ENCODE measurements at places on chromosomes 4 and X.

- DNase-seq, result peak; percentile 27
These were observed 186.5 kb downstream of the BANK1 start for GRCh38 chr4:101977076-101977475.

- no peak for DNase-seq
These were observed 179.4 kb upstream of the PACRGL start for GRCh38 chr4:20520901-20521300.

GRCh38 chr4:17313194-17313593 is 198.7 kb downstream of the QDPR start:
- no peak for DNase-seq

GRCh38 chrX:147779173-147779572 is 132.5 kb upstream of the FMR1 start:
- DNase-seq, result no peak

DNA sequence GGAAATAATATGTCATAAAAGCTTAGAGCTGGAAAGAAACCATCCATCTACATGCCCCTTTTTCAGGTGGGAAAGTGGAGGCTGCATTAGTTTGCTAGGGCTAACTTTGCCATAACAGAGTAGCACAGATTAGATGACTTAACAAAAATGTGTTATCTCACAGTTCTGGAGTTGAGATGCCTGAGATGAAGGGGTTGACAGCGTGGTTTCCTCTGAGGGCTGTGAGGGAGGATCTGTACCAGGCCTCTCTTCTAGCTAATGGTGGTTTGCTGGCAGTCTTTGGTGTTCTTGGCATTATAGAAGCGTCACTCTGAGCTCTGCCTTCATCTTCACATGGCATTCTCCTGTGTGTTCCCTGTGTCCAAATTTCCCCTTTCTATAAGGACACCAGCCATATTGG is 2.4 kb downstream of the CHRNA9 start:
- no peak for DNase-seq

DNA sequence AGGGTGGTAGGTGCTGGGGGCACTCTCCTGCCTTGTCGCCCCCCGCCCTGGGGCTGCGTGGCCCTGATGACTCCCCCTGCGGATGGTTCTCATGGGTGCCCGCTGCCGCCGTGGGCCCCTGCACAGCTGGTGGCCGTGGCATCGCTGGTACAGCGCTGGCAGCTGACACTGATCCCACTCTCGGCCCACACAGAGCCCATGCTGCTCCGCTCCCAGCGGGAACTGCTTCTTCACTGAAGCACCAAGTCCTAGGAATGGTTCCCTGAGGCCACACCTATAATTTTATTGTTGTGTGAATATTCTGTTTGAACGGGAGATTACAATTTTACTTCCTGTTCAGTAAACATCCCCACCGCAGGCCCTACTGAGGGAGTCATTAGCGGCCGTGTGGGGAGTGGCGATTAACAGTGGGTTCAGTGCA is 138.6 kb upstream of the NKX1-1 start:
- no peak for DNase-seq

DNA sequence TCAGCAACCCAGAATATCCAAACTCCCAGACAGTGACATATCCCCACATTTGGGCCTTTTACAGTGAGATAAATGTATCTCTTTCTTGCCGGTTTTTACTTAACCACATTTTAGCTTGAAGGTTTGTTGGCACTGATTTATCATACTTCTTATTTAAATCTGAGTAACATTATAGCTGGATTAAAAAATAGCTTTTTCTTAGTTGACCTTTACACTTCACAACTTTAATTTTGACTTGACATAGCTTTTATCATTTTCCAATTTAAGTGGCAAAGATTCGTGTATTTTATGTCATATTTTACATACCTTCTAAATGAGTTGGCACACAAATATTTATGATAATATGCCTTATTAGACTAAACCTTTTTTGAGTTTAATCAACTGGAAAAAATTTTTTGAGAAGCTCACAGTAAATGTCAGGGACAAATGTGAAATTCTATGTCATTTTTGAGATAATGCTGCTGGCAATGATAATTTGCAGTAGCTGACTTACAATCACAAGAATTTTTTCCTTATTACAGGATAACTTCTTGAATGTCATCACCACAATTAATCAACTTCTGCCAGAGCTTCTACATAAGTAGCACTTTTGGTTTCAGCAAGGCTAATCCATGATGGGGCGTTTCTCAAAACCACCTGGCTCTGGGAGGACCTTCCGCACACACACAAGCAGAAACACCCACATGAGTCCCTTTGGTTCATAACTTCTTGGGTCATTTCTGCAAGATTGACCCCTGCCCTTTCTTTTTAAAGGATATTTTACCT is 80.3 kb downstream of the SYTL5 start:
- DNase-seq, result no peak

DNA sequence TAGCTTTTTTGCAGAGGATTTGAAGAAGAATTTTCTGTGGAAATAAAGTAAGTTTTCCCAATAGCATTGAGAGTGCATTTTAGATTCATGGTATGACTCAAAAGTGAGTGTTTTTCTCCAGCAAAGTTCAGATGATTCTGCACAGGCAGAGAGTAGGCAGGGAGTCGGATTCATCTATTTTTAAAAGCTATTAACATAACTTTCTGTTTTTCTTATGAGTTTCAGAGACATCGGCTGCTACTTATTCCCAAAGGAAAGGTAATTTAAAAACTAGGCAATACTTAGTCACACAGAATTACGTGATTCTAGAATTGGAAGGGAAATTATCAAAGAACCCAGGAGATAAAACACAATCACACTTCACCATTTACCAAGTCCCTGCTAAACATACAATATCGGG is 4.4 kb downstream of the CCDC110 start:
- DNase-seq, result no peak

GRCh38 chr4:31362756-31363155 is 642.6 kb downstream of the PCDH7 start:
- DNase-seq, result no peak

- no peak for DNase-seq
These were observed 37.7 kb upstream of the OCIAD2 start for GRCh38 chr4:48944252-48944651.

- no peak for DNase-seq
These were observed 128.5 kb upstream of the GRID2 start for GRCh38 chr4:92175250-92175649.

DNA sequence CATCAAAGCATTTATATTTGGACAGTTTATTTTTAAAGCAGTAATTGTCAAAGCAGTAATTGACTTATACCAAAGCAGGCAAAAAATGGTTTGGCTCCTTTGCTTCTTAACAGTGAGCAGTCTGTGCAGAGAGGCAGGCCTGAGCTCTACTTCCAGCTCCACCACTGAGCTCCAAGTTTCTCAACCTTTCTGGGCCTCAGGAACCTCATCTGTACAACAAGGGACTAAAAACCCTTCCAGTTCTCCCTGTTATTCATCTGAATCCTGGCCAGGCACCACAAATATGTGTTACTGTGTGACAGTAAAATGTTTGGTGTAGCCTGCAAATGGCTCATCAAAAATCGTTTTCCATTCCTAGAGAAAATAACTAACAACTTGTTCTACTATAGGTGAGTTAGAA is 88.7 kb upstream of the TTC29 start:
- DNase-seq, result no peak

DNA sequence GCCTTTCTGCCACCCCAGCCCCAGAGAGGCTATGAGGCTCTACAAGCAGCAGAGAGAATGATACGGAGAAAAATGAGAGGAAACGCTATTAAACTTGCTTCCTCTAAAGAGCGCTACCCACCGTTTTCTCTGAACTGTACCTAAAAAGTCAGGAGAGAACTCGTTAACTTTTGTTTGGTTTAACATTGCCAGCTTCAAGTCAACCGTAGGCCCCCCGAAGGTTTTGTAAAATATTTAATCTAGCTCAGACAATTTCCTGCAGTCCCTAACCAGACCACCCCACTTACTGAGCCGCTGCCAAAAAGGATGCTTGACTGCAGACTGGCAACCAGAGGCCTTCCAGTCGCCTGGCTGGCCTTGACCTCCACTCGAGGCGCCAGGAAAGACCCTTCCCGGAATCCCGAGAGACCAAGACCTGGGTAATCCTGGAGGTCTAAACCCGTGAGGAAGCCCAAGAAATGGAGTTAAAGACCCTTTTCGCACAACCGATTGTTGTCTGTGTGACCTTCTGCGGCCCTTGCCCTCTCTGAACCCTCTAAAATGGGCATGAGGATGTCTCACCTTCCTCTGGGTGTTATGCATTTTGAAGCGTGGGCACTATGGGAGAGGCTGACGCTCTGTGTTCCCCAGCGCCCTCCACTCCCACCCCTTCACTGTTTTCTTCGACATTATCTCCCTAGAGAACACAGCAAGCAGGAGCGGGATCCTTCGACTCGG is 86.3 kb downstream of the BCOR start:
- no peak for DNase-seq

- no peak for DNase-seq
These were observed 593 bp downstream of the NPY1R start for GRCh38 chr4:163331629-163332376.

DNA sequence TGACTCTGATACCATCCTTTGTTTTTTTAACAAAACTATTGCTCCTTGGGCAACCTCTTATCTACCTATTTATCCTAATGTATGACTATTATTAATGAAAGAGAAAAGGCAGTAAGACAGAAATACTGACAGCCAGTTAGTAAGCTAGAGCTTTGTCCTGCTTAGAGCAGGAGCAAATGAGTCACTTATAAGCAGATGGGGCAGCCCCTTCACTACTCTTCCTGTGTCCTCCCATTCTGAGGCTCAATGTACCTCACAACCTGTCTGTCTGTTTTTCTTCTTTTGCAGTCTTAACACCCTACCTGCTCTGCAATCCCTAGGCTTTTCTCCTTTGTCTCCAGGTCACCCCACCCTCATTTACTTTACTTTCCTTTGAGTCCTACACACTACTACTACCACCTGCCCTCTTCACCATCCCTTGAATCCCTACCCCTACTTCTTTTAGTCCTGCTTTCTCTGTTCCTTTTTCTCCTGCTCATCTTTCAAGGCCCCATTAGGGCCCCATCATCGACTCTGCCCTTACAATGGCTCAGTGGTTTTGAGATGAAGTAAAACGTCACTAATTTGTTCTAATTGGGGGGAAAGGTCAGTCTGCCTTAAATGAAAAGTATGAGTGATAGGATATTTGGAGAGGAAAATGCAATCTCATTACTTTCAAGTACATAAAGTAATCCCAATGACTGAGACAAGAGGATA is 294.3 kb downstream of the GUCY2F start:
- DNase-seq, result no peak

GRCh38 chr4:111641813-111642579 is 503.3 kb upstream of the FAM241A start:
- peak; percentile 65 for DNase-seq

DNA sequence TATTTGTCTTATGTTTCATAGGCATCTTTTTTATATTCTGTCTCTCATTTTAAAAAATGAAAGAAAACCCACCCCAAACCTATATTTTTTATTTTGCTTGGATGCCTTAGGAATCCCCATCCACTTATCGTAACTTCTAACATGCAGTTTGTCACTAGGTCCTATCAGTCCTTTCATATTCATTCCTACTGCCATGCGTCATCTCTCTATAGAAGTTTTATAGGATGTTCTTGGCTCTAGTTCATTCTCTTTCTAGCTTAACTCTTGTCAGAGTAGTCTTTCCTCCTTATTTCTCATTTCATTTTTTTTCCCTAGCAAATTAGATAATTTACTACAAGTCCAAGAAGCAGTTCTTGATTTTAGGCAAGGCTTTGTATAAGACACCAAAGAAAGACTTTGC is 92.7 kb downstream of the LARP1B start:
- no peak for DNase-seq

DNA sequence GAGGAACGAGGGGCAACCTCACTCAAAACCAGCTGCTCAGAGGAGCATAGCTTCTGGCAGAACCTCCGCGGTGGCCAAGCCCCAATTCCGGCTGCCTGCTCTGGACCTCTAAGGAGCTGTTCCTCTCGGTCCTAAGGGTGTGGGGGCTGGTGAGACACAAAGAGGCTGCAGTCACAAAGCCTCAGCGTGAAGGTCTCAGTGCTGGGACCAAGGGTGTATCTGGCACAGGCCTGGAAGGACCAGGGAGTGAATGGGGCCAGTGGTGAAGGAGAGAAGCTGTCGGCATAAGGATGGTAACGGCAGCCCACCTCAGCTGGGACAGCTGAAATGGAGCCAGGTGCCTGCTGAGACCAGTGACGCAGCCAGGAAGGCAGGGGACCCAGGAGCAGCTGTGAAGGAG is 5.3 kb downstream of the PDE6B start:
- no peak for DNase-seq

- no peak for DNase-seq
These were observed 1681.9 kb upstream of the ADGRL3 start for GRCh38 chr4:59518005-59518823.

- DNase-seq, result no peak
These were observed 33.5 kb upstream of the SCRG1 start for GRCh38 chr4:173432430-173432829.

GRCh38 chrX:39551762-39552161 is 546.0 kb downstream of the BCOR start:
- no peak for DNase-seq

DNA sequence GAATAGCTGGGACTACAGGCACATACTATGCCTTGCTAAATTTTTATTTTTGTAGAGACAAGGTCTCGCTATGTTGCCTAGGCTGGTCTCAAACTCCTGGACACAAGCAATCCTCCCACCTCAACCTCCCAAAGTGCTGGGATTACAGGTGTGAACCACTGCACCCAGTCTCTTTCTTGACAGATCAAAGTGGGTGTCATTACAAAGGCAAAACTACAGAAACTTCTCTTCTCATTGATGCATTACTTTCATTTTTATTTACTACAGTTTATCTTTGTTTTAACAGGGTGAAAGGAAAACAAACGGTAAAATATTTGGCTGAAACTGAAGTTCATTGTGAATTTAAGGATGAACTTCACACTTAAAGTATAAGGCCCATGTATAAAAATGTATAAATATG is 74.6 kb downstream of the NAF1 start:
- DNase-seq, result no peak

- no peak for DNase-seq
These were observed 20.4 kb downstream of the CASP6 start for GRCh38 chr4:109682875-109683274.

DNA sequence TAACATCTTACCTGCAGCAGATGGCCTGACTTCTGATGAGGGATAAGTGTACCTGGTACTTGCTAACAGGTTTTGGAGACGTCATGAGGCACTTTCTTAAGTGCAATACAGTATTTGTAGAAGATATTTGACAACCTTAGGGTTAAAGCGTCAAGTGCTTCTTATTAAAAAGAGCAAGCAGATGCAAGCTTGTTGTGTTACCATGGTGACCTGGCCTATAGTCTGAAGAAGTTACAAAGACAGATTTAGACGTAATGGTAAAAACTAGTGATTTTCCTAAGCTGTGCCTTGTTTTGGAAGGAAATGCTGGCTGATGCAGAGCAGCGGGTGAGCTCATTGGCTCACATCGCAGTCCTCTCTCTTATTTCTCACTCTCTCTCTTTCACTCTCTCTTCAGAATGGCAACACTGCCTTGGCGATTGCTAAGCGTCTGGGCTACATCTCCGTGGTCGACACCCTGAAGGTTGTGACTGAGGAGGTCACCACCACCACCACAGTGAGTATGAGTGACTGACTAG is 243.6 kb downstream of the ANK2 start:
- no peak for DNase-seq

DNA sequence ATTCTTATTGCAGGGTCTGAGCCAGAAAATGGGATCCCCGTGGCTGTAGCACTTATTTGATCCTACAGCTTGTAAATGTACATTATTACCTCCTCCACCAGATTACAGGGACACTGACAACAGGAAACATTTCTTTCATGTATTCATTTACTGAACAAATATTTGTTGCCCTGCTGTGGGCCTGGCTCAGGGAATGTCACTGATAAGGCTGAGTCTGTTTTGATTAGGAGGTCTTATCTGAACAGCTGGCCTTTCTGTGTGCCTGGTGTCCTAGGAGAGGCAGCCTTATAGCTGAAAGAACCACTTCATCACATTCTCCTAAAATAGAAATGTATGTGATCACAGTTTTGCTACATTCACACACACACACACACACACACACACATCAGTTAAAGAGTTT is 45.5 kb upstream of the PROM1 start:
- DNase-seq, result no peak

Data from dorsolateral prefrontal cortex (tissue), 122 donors.